Fibroblast of villous mesenchyme (primary cell): ENCODE measurements at places on chromosomes 2 and 18. TPM values are rescaled to one million over a fixed set of nuclear protein-coding genes. Genes with fewer than 3 reads are reported as not detected.

CAVIN2 gene
- 8.4 and 21.6 TPM in 2 replicates for total RNA-seq

UGGT1 gene
- total RNA-seq, result 64.1 and 75.1 TPM in 2 replicates

GPAT2 gene
- 1.9 and 3.5 TPM in 2 replicates for total RNA-seq

GRP gene
- 0.32 TPM in 1 of 2 replicates, not detected in the other for total RNA-seq

TTN gene
- under 0.01 TPM in 2 replicates for total RNA-seq

CYP26B1 gene
- under 0.01 and 0.43 TPM in 2 replicates for total RNA-seq

MMADHC gene
- 173 and 265 TPM in 2 replicates for total RNA-seq

TBC1D8 gene
- 10.6 and 13.4 TPM in 2 replicates for total RNA-seq

CCBE1 gene
- 7.4 and 10.4 TPM in 2 replicates for total RNA-seq

KCNS3 gene
- 3.0 and 7.4 TPM in 2 replicates for total RNA-seq

HOXD13 gene
- 0.43 TPM in 1 of 2 replicates, not detected in the other for total RNA-seq

SULT1C2 gene
- not detected in 2 replicates for total RNA-seq

RAB6C gene
- under 0.01 TPM in 1 of 2 replicates, not detected in the other for total RNA-seq

ICOS gene
- not detected in 2 replicates for total RNA-seq

CEP68 gene
- total RNA-seq, result 8.1 and 9.9 TPM in 2 replicates

ZDBF2 gene
- 11.6 and 17.3 TPM in 2 replicates for total RNA-seq

CASP10 gene
- 5.2 and 5.6 TPM in 2 replicates for total RNA-seq

MPP4 gene
- 5.2 and 5.5 TPM in 2 replicates for total RNA-seq

GALR1 gene
- not detected in 2 replicates for total RNA-seq

PLEK gene
- total RNA-seq, result not detected in 2 replicates

GCG gene
- total RNA-seq, result not detected in 2 replicates

ARHGAP28 gene
- 6.0 and 7.1 TPM in 2 replicates for total RNA-seq

MAP3K19 gene
- total RNA-seq, result not detected in 2 replicates

NAT8 gene
- not detected in 2 replicates for total RNA-seq

MYO7B gene
- 0.86 TPM in 1 of 2 replicates, not detected in the other for total RNA-seq

ALPI gene
- total RNA-seq, result not detected in 2 replicates

RRM2 gene
- 45.8 and 58.6 TPM in 2 replicates for total RNA-seq

KCNG2 gene
- total RNA-seq, result under 0.01 and 0.64 TPM in 2 replicates

DAPL1 gene
- not detected in 2 replicates for total RNA-seq

COLEC12 gene
- 3.9 and 7.4 TPM in 2 replicates for total RNA-seq

MYCN gene
- under 0.01 and 0.32 TPM in 2 replicates for total RNA-seq

STAMBP gene
- total RNA-seq, result 22.9 and 28.5 TPM in 2 replicates

TLX2 gene
- total RNA-seq, result not detected in 2 replicates

PFN4 gene
- total RNA-seq, result 0.43 and 0.64 TPM in 2 replicates

TNS1 gene
- total RNA-seq, result 127 and 147 TPM in 2 replicates

SKOR2 gene
- not detected in 2 replicates for total RNA-seq

KIAA2012 gene
- under 0.01 TPM in 2 replicates for total RNA-seq

QPCT gene
- total RNA-seq, result 27.1 and 47.5 TPM in 2 replicates

DYNC2LI1 gene
- 17.4 and 28.9 TPM in 2 replicates for total RNA-seq
